ENCODE measurements at places on chromosomes 3 and 15.

GRCh38 chr3:140093742-140094141 is 158.8 kb downstream of the CLSTN2 start:
- no peaks in the 10 kb centered on the region for H3K36me3 ChIP-seq
- no peak overlapping the region for H3K27ac ChIP-seq
- peaks cover 7% of the 10 kb centered on the region for H3K4me1 ChIP-seq
- H3K27me3 ChIP-seq = no peaks in the 10 kb centered on the region

- peaks cover 6% of the 10 kb centered on the region for H3K4me1 ChIP-seq
- H3K27me3 ChIP-seq = no peaks in the 10 kb centered on the region
- no peak for DNase-seq
- no peak overlapping the region for H3K27ac ChIP-seq
- no peaks in the 10 kb centered on the region for H3K36me3 ChIP-seq
- peak overlapping the region; percentile 96 for H3K4me3 ChIP-seq
Observed at GRCh38 chr15:84983294-84983693, 1.6 kb downstream of the PDE8A start.

DNA sequence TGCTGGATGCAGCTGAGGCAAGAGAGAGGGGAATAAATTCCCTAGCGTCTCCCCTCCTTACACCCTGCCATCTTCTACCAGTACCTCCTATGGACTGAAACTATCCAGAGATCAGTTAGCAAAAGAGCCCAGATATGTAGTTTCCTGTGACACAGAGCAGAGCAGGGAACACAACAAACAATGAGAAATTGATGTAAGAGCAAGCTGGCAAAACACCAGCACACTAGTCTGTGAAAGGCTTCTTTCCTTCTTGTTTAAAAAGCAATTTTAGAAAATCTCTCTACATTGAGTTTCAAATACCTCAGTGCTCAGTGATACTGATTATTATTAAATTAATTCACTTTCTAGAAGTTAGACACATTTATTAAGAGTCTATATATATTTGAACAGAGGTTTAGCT is 215.6 kb upstream of the AZI2 start:
- H3K4me1 ChIP-seq = no peaks in the 10 kb centered on the region
- H3K27ac ChIP-seq = no peak overlapping the region
- H3K27me3 ChIP-seq = peaks cover 6% of the 10 kb centered on the region
- no peaks in the 10 kb centered on the region for H3K36me3 ChIP-seq
- no peak overlapping the region for H3K4me3 ChIP-seq

- no peak overlapping the region for H3K27ac ChIP-seq
- no peak for DNase-seq
- peaks cover 6% of the 10 kb centered on the region for H3K4me1 ChIP-seq
- H3K36me3 ChIP-seq = no peaks in the 10 kb centered on the region
- no peak overlapping the region for H3K4me3 ChIP-seq
- H3K27me3 ChIP-seq = no peaks in the 10 kb centered on the region
Observed at GRCh38 chr3:66023738-66024385, 14.9 kb downstream of the MAGI1 start.

DNA sequence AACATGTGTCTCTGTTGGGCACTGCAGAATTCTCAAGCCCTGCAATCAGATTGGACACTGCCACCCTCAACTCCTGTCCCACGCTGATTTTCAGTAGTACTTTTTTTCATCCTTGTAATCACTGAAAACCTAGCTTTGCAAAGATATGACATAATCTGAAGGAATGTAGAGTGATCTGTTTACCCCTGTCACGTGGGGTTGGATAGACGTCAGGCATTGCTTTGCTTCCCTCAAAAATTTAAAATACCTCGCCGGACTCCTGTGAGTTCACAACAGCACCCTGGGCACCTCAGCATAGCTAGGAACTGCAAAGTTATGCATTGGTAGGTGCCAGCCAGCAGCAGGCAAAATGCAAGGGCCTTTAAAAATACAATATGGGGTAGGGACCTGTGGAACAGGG is 71.1 kb upstream of the OXTR start:
- no peak overlapping the region for H3K27ac ChIP-seq
- H3K27me3 ChIP-seq = no peaks in the 10 kb centered on the region
- H3K4me3 ChIP-seq = no peak overlapping the region
- no peaks in the 10 kb centered on the region for H3K36me3 ChIP-seq

DNA sequence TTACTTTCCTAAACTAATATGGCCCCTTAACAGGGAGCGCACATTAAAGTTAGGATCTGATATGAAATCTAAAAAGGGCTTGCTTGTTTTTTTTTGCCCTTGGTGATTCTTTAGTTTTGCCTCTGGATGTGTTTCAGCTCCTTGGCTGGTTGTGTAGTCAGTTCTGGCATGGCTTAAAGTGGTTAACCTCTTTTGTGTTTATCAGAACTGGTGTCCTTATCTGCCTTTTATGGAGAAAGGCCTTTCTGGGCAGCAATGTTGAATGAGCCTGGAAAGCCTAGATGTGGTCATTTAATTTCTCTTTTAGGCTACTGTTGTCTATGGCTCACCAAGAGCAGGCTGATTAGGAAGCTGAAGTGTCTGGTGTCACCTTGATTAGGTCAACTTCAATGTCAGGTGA is 254.5 kb upstream of the ROPN1 start:
- no peak overlapping the region for H3K4me3 ChIP-seq
- no peaks in the 10 kb centered on the region for H3K36me3 ChIP-seq
- peaks cover 14% of the 10 kb centered on the region for H3K4me1 ChIP-seq
- DNase-seq = no peak
- H3K27me3 ChIP-seq = no peaks in the 10 kb centered on the region

- no peaks in the 10 kb centered on the region for H3K36me3 ChIP-seq
- DNase-seq = no peak
Observed at GRCh38 chr15:35723852-35724251, 177.9 kb upstream of the DPH6 start.

DNA sequence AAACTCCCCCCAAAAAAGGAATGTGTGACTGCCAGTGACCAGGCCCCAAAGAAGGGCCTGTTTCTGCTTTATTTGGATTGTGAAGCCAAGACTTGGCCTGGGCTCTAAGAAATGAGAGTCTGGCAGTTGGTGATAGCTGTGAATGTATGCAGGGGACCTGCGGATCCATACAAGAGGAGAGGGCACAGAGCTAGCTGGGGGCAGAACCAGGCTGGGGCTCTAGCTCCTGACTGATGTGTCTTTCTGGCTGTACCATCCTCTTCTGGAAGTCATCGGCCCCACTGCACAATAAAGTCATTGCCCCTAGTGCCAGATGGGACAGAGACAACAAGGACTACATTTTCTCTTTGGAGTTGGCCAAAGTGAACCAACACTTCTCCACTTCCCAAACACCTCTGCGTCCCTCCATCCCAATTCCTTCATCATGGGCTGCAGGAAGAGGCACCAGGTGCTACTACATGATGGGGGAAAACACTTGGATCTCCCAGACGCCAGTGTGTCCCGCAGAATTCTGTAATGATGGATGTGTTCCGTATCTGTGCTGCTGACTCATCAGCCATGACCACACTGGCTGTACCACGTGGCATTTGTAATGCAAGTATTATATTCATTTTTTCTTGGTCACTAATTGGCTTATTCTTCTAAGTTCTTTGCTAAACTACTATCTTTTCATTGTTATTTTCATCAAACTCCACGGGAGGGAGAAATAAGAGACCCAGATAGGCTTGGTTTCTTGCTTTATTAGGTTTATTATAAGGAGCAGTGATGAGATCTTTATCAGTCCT is 1.7 kb upstream of the PLA2G4F start:
- H3K27me3 ChIP-seq = no peaks in the 10 kb centered on the region
- peaks cover 46% of the 10 kb centered on the region for H3K36me3 ChIP-seq
- H3K4me1 ChIP-seq = peaks cover 36% of the 10 kb centered on the region
- peak; percentile 74 for DNase-seq
- no peak overlapping the region for H3K27ac ChIP-seq

GRCh38 chr3:105503191-105503593 is 136.5 kb downstream of the ALCAM start:
- no peaks in the 10 kb centered on the region for H3K27me3 ChIP-seq
- no peak overlapping the region for H3K4me3 ChIP-seq
- no peaks in the 10 kb centered on the region for H3K36me3 ChIP-seq
- no peak overlapping the region for H3K27ac ChIP-seq

DNA sequence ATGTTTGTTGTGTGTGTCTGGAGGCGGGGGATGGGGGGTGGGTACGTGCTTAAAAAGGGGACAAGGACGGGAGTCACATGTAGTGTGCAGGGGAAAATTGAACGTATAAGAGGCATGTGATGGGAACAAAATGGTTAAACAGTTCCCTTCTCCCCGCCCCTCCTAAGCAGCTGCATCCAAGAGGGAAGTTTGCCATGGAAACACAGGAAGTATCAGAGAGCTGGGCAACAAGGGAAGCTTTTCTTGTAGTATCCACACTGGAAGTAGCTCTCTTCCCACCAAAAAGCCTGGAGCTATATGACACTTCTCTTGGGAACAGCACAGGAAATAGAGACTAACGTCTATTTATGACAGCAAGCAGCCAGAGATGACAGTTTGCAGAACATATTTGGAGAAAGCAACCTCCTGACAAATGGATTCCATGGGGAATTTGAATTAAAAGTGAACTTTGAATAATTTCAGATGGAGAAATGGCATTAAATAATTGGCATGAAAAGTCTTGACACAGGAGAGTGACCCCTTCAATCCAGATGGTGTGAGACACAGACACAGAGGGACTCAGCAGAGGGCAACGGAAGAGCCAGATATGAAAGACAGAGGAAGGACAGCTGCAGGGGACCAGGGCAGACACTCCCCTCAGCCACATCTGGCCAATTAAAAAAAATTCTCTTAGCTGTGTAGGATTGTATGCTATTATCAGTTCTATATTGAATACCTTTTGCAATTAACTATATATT is 294.2 kb upstream of the TBL1XR1 start:
- no peak overlapping the region for H3K27ac ChIP-seq
- H3K4me3 ChIP-seq = no peak overlapping the region
- no peaks in the 10 kb centered on the region for H3K27me3 ChIP-seq
- H3K36me3 ChIP-seq = no peaks in the 10 kb centered on the region

GRCh38 chr15:57680021-57680420 is 26.5 kb upstream of the POLR2M start:
- H3K36me3 ChIP-seq = no peaks in the 10 kb centered on the region
- peaks cover 3% of the 10 kb centered on the region for H3K4me1 ChIP-seq
- peak; percentile 30 for DNase-seq
- peak overlapping the region; percentile 50 for H3K4me3 ChIP-seq

DNA sequence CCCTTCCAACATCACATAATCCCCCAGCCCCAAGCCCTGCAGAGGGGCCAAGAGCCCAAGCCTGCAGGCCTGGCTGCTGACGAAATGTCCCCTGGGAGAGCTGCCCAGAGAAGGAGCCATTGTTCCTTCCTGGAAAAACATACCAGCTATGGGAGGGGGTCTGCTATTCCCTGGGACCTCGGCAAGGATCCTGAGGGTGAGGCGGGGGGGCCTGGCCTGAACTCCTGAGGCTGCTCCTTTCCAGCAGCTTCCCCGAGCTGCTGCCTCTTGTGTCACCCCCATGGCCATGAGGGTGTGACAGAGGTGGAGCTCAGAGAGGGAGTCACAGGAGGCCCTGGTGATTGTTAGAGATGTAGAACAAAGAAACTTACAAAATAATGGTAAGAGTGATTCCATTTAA is 12.9 kb downstream of the LOXL1 start:
- peaks cover 72% of the 10 kb centered on the region for H3K4me1 ChIP-seq
- H3K27me3 ChIP-seq = no peaks in the 10 kb centered on the region

DNA sequence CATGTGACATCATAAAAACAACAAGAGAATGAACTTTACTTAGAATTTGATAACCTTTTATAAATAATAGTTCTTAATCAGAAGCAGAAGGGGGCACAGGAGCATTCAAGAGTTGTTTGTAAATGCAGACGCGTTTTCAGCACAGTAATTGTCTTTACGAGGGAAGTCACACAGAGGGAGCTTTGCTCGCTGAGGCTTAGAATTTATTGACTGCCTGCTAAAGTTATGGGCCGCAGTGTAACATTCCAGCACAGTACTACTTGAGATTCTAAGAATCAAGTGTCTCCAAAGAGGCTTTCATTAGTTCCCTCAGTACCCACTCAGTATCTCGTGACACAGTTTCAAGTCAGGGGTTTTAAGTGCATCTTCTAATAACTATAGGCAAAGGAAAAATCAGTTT is 288.7 kb downstream of the NR2F2 start:
- H3K27ac ChIP-seq = no peak overlapping the region
- H3K27me3 ChIP-seq = no peaks in the 10 kb centered on the region
- DNase-seq = no peak
- H3K4me3 ChIP-seq = no peak overlapping the region
- H3K4me1 ChIP-seq = no peaks in the 10 kb centered on the region

DNA sequence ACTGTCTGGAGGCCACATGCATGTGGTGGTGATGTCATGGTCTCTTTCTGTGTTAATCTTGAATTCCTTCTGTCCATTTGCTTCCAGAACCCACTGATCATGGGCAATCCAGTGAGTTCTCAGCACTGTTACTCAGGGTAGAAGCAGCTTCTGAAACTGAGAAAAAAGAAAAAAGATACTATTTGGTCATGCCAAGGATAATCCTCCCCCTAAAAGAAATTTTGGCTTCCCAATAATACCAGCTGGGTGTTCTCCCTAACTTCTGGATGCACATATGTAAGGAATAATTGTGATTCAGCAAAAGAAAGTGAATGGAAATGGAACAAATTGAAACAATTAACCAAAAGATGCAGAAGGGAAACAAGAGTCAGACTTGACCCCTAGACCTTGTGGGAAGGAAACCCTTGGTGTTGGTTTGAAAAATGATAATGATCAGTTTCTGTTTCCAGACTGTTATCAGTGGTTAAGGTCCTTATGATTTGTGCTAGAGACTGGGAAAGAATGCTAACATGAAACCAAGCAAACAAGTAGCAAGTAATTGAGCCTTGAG is 92.3 kb downstream of the RBMS3 start:
- H3K4me3 ChIP-seq = no peak overlapping the region
- peak; percentile 88 for DNase-seq
- H3K27me3 ChIP-seq = no peaks in the 10 kb centered on the region
- H3K36me3 ChIP-seq = no peaks in the 10 kb centered on the region
- H3K4me1 ChIP-seq = peaks cover 2% of the 10 kb centered on the region

- DNase-seq = no peak
- peaks cover 8% of the 10 kb centered on the region for H3K4me1 ChIP-seq
- no peak overlapping the region for H3K4me3 ChIP-seq
- H3K27me3 ChIP-seq = peaks cover 7% of the 10 kb centered on the region
Observed at GRCh38 chr15:40420793-40421192, 15.2 kb downstream of the IVD start.

DNA sequence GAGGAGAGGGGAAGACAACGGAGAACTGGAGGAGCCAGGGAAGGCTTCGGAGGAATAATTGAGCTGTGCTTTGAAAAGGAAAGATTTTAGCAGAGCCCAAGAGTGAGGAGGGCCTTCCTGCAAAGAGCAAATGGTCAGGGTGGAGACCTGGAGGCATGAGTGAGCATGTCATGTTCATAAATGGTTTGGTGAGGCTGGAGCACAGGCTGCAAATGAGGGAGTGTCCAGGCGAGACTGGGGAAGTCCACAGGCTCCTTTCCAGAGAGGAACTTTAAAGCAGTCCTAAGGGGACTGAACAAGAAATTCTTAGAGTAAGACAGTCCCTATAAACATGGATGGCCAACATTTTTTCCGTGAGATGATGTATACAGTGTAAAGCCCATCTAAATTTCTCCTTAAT is 108.8 kb downstream of the THSD4 start:
- no peak for DNase-seq
- H3K36me3 ChIP-seq = peaks cover 9% of the 10 kb centered on the region
- H3K4me1 ChIP-seq = peaks cover 4% of the 10 kb centered on the region
- H3K4me3 ChIP-seq = no peak overlapping the region
